ENCODE measurements at places on chromosomes 3 and 15. TPM values are rescaled to one million over a fixed set of nuclear protein-coding genes. Genes with fewer than 3 reads are reported as not detected.

ERC2 gene
- not detected for polyA plus RNA-seq

NAALADL2 gene
- polyA plus RNA-seq, result not detected

SYNM gene
- polyA plus RNA-seq, result not detected

HRH1 gene
- not detected for polyA plus RNA-seq

CERS3 gene
- polyA plus RNA-seq, result not detected

TMEM44 gene
- 2.4 TPM for polyA plus RNA-seq

MYRIP gene
- not detected for polyA plus RNA-seq

Data from naive B cell (primary cell).